Endothelial cell (in vitro differentiated cells): ENCODE measurements at places on chromosomes 4 and X.
A peak's percentile ranks its signal among the peaks of the same experiment; 100 is the strongest.

DNA sequence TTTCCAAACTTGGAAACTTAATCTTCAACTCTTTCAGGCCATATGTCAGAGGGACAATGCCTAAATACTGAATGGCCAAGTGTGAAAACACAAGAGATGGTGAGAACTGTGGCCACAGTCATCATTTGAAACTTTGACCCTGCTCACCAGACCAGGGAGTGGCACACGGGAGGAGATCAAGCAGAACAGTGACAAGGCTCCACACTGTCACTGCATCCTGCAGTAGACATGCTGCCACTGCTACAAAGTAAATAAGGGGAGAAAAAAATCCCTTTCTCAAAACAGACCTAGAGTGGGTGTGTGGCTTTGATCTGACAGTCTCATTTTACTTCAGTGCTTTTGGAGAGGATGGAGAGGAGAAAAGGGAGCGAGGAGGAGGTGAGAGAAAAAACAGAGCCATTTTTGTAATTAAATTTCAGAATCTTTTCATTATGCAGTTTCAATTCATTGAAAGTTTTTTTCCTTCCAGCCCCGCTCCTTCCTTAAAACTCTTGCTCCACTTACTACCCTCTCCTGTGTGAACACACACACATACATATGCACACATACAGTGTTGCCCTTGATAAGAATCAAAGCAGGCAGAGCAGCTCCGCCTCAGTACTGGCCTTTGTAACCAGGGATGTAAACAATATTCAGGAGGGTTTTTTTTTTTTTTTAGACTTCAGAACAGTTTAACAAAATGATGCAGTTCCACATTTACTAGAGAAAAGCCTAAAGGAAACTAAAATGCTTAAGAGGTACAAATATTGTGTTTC lies 34.4 kb downstream of the NEXMIF start:
- DNase-seq: no peak

DNA sequence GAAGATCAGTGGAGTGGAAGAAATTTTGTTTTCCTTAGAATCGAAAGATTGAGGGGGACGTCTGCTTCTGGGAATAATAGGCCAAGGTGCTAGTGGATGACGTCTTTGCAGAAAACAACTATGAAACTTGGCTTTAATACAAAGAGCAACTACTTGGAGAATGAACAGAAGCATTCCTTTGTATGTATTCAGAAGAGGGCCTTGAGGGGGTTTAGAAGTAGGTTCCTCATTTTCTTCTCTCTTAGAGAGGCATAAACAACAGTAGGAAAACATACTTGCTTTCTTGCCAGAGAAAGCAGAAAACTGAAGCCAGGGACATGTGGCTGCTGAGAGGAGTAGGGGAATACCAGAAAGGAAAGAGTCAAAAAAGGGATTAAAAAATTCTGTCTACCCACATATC lies 167.8 kb downstream of the ZNF330 start:
- DNase-seq: no peak

GRCh38 chrX:96432647-96433046 lies 252.0 kb upstream of the DIAPH2 start:
- DNase-seq: no peak

DNA sequence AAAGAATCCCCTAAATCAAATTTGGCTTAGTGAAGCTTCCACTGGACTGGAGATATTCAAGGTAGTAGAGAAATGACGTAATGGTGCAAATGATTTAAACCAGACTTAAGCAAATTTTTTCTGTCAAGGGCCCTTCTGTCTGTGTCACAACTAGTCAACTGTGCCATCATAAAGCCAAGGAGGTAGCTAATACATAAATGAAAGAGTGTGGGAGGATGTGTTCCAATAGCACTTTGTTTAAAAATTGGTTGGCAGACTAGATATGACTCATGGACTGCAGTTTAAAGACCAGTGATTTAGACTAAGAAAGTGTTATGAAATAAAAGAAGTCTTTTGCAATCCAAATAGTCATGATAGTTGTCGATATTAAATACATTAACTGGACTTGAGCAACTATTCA lies 24.3 kb upstream of the TEX13C start:
- DNase-seq: no peak

DNA sequence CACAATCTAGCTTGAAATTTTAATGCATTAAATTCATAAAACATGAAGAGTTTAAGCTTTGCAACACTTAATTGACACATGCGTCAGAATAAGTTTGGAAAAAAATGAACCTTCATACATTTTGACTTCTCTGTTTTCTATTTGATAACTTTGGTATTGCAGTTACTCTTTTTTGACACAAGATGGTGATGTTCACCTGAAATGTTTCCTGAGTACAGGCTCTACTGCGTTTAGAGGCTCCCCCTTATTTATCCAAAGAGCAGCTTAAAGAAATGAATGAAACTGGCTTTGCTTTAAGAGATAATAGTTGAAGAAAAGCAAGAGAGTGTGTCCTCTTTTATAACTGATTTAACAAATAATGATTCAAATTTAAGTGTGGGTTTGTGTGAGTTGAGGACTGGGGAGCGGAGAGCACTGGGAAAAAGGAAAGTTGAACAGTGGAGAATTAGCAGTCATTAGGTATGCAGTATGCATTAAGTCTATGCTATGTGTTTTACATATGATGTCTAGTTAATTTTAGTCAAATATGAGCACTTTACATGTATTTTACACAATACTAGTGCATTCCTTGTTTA lies 180.6 kb upstream of the NUDT6 start:
- no peak for DNase-seq

GRCh38 chr4:89788206-89789072 lies 48.5 kb downstream of the SNCA start:
- no peak for DNase-seq

- DNase-seq: no peak
Observed at GRCh38 chr4:6275898-6276806, 6.5 kb downstream of the WFS1 start.

DNA sequence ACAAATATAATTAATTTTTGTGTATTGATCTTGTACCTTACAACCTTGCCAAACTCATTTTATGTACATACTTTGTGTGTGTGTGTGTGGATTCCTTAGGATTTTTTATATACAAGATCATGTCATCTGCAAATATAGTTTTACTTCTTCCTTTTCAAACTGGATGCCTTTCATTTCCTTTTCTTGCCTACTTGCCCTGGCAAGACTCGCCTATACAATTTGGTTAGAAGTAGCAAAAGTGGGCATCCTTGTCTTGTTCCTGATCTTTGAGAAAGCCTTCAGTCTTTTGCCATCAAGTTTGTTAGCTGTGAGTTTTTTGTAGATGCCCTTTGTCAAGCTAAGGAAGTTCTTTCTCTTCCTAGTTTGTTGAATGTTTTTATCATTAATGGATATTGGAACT lies 30.5 kb downstream of the RUFY3 start:
- DNase-seq: no peak

DNA sequence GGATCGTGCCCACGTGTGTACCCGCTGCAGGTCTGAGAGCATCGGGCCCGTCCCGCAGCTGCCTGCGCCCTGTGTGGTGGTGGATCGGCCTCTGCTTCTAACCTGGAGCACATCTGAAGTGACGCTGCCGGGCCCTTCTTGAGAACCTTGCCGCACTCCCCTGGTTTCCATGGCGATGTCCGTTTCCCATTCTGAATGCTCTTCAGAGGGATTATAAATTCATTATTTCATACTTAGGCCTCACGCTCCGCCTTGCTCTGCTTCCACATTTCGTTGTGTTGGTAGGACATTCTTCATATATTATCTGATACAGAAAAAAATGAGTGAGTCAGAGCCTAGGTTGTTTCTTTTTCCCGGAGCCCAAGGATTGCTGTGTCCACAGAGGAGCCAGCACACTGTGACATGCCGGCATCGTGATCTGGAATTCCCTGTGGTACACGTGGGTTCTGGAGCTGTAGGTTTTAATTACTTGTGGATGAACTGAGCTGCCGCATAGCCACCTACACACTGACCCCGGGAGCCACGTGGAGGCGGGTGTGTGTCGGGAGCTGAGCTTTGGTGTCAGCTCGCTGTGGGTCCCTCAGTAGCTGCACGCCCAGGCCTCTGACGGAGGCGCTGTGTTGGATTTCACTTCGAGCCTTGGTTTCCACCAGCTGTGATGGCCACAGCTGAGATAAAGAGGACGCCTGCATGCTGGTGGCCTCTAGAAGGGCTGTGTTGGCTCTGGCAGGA lies 63.4 kb downstream of the PSAPL1 start:
- DNase-seq: no peak

GRCh38 chr4:92483341-92483740 lies 179.6 kb downstream of the GRID2 start:
- no peak for DNase-seq

GRCh38 chr4:74418063-74418670 lies 26.8 kb upstream of the AREG start:
- DNase-seq: no peak

- DNase-seq: no peak
Observed at GRCh38 chrX:53587795-53588420, 98.6 kb downstream of the HUWE1 start.

DNA sequence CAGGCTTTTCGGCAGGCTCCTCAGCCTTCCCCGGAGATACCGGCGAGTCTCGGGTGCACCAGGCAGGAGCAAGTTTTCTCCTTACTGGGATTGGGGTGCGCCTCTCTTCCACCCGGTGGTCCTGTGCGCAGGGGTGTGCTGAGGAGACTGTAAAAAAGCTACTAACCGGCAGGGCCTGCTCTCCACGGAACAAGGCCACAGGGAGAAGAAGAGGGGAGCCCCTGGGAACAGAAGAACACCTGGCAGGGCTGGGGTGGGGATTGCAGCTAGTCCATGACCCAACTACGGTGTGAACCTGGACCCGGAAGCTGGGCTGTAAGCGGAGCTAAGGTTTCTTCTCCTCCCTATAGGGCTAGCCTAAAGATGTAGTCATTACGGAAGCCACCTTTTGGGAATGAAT lies 17.7 kb upstream of the ZIC3 start:
- DNase-seq: no peak

DNA sequence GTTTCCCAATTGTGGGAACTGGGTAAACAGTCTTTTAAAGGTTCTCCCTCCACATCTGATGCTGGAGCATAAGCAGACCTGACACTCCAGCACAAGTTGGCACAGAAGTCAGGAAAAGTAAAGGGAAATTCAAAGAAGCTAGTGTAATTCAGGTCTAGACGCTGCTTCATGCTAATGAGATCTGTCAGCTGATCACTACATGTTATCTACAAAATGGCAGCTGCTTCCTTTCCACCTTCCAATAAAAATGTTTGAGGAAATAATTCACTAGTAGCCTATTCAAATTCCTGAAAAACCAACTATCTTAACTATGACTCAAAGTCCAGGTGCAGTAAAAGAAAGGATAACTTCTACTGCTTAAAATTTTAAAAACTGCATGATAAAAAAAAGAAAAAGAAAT lies 29.3 kb downstream of the DCAF8L2 start:
- no peak for DNase-seq

- DNase-seq: no peak
Observed at GRCh38 chr4:79413032-79413885, 5.2 kb upstream of the GK2 start.

- DNase-seq: no peak
Observed at GRCh38 chr4:73859614-73860088, 6.6 kb downstream of the PF4V1 start.

- no peak for DNase-seq
Observed at GRCh38 chrX:37380924-37381323, 31.8 kb downstream of the PRRG1 start.

GRCh38 chrX:9737363-9737762 lies 28.3 kb downstream of the GPR143 start:
- no peak for DNase-seq

GRCh38 chr4:137543198-137543597 lies 10.9 kb upstream of the PCDH18 start:
- DNase-seq: no peak

- no peak for DNase-seq
Observed at GRCh38 chr4:116150152-116150551, 935.2 kb downstream of the TRAM1L1 start.

- DNase-seq: peak; percentile 74
Observed at GRCh38 chr4:111283066-111283677, 660.3 kb upstream of the PITX2 start.

GRCh38 chr4:6408263-6408662 lies 64.2 kb downstream of the PPP2R2C start:
- no peak for DNase-seq

DNA sequence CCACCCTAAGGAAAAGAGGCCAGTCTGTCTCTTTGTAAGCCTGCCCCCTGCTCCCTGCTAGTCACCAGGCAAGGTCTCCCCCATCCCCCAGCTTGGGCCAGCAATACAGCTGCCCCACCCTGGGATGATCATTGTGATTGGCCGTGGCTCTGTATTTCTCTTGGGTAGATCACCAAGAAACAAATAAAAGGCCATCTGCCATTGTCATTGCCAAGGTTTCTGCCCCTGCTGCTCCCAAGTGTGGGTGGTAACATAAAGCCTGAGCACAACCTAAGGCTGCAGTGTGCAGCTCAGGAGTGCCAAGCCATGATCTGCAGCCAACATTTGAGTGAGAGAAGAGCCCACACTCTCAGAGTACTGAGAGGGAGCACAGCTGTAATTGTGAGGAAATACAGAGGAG lies 241.0 kb upstream of the POF1B start:
- no peak for DNase-seq

- DNase-seq: no peak
Observed at GRCh38 chrX:119231936-119232445, 4.1 kb upstream of the PGRMC1 start.

DNA sequence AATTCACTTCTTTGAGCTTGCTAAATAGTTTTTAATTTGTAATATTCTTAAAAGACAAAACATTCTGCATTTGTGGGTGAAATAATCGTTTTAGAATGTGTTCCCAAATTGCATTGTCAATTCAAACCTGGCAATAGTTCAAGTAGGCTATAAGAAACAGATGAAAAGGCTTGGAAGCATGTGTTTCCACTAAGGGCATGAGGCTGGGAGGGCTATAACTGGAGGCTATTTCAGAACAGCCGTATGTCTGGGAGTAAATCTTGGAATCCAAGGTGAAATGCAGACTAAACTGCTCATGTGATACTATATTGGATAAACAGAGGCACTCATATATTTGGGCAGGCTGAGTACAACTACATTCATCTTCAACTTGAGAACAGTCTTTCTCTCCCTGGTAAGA lies 117.4 kb upstream of the GRPR start:
- DNase-seq: no peak

- DNase-seq: no peak
Observed at GRCh38 chrX:123475068-123475724, 257.7 kb downstream of the THOC2 start.

- DNase-seq: no peak
Observed at GRCh38 chr4:15444276-15444675, 16.4 kb downstream of the C1QTNF7 start.

- DNase-seq: no peak
Observed at GRCh38 chr4:126937342-126937741, 695.4 kb upstream of the INTU start.

DNA sequence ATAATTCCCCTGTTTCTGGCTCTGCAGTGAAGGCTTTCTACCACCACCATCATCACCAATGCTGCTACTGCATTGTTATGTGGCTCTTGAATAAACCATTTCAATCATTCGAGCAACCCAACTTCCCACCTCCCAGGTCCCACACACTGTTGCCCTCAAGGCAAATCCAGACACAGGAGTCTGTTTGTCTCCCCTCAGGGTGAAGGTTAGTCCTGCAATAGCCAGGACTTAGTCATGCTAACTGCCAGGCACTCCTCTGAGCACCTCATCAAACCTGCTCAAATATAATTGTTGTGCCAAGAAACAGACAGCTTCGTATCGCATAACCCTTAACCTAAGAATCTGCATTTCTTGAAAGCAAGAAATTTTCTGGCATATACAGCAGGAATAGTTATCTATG lies 213.2 kb downstream of the KDR start:
- DNase-seq: no peak

GRCh38 chr4:148444296-148445070 lies 2.3 kb upstream of the NR3C2 start:
- DNase-seq: peak; percentile 45

- DNase-seq: peak; percentile 8
Observed at GRCh38 chr4:174318829-174319764, 35.4 kb downstream of the CEP44 start.

- no peak for DNase-seq
Observed at GRCh38 chr4:9894644-9895332, 113.4 kb downstream of the DRD5 start.
